T-helper 17 cell (primary cell): ENCODE measurements at places on chromosomes 11 and 22.

DNA sequence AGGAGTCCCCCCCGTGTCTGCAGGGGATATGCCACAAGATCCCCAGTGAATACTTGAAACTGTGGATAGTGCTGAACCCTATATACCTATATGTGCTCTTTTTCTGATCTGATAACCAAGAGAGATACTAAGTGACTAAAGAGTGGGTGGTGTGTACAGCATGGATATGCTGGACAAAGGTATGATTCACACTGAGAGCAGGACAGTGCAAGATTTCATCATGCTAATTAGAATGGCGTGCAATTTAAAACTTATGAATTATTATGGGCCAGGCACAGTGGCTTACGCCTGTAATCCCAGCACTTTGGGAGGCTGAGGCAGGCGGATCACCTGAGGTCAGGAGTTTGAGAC, 90.2 kb upstream of the ALKBH3 start:
- DNase-seq, result no peak

GRCh38 chr22:44359496-44360110, 46.9 kb upstream of the SHISAL1 start:
- no peak for DNase-seq

GRCh38 chr11:102437727-102438126, 14.8 kb downstream of the TMEM123 start:
- no peak for DNase-seq

DNA sequence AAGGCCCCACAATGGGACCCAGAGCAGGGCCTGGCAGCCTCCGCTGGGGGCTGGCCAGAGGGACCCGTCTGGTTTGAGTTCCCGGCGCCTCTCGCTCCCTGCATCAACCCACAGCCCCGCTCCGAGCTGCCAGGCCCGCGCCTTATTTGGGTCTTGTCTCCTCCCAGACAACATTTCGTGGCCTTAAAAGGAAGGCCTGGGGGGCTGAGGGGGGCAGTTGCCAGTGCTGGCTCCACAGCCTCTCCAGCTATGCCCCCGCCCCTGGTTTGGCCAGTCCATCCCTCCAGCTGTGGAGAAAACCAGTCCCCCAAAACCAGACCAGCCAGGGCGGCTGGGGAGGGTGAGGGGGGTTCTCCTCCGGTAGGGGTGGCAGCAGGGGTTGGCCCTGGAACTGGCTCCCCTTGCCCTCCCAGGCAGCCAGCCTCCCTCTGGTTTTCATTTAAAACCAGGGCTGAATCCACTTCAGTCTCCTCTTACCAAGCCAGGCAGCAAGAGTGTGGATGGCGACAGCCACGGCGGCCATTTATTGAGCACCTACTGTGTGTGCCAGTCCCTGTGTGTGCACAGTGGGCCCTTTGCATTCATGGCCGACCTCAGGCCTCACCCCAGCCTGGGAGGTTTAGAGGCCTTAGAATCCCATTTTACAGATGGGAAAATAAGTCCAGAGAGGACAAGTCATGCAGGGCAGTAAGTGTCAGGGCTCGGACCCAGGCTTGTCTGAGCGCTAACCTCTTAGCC, 18.6 kb downstream of the EMID1 start:
- DNase-seq, result no peak

GRCh38 chr22:39215426-39216142, 29.2 kb downstream of the PDGFB start:
- no peak for DNase-seq

DNA sequence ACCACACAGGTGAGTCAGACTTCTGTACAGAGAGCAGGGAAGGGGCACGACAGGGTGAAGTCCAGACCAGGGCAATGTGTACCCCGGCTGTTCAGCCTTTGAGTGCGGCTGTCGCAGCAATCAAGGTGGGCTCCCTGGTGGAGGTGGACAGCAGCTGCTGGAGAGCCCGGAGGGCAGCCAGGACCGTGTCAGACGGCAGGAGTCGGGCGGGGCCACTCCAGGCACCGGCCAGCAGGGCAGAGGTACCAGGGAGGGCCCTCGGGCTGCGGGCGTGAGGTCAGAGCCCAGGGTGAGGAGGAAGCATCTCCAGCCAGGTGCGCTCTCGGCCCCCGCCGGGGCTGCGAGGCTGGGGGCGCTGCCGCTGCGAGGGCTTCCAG, 802 bp upstream of the PIM3 start:
- no peak for DNase-seq

DNA sequence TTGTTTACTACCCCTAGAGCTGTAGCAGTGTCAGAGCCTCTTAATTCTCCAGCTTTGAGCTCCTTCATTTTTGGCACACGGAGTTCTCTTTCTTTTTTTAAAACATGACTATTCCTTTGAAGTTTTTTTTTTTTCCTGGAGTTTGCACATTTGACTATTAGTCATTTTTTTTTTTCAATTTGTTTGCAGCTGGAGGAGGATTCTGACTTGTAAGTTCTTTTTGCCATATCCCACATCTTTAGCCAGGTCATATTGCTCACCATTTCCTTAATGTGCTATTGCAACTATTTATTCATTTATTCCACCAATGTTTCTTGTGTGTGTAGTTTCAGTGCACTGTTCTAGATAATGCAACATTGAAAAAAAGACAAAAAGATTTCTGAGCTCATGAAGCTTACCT, 166.3 kb upstream of the ARHGAP20 start:
- DNase-seq, result no peak

DNA sequence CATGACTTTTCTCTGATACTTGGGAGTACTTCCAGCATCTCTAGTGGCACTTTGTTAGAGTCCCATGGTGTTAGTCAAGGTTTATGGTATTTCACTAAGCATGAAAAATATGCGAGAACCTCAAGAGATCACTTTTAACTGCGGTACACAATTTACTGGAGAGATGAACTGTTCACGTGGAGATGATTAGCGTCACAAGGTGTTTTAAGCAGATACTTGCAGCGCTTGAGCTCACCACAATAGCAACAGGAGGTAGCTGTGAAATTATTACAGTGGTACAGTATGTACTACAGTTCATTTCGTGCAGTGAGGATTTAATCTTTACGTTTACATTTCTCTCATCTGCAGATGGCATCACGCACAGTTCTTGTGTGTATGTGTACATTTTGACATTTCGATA, 4.5 kb downstream of the PARVA start:
- no peak for DNase-seq

- DNase-seq, result no peak
These were observed 236.3 kb downstream of the KIRREL3 start for GRCh38 chr11:126764231-126764630.

GRCh38 chr11:94730153-94730552, 38.0 kb upstream of the AMOTL1 start:
- no peak for DNase-seq

DNA sequence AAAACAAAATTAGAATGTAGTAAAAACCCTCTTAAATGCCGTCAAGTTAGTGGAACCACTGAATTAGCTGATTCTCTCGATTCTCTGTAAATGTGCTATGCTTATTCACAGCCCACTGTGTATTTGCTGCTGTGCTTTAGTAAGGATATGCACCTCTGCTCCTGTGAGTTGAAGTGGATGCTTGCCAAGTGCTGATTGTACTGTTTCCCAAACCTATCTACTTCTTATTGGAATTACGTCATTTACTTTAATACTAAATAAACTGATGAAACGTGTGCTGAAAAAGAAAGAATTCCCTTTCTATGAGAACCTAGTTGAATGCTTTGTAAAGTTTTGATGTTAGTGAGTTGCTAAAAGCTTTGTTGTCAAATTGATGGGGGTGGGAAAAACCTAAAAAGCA, 158.4 kb downstream of the LRRC4C start:
- no peak for DNase-seq

- no peak for DNase-seq
These were observed 309.2 kb downstream of the FAT3 start for GRCh38 chr11:92533657-92534335.

DNA sequence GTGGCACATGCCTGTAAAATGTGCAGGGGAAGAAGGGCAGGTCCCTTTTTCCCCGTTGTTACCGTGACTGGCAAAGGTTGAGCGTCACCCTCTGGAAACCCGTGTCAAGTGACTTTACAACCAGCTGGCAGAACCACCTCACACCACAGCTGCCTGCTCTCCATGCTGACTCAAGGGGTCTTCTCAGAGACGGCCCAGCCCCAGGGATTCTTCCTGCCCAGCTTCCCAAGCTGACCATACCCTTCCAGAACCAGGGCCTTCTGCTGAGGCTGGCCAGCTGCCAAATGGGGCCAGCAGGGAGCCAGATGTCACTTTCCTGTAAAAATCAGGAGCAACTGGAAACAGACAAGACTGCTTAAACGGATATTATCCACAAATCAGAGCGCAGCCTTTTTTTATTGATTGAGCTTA, 6.3 kb downstream of the PC start:
- no peak for DNase-seq

DNA sequence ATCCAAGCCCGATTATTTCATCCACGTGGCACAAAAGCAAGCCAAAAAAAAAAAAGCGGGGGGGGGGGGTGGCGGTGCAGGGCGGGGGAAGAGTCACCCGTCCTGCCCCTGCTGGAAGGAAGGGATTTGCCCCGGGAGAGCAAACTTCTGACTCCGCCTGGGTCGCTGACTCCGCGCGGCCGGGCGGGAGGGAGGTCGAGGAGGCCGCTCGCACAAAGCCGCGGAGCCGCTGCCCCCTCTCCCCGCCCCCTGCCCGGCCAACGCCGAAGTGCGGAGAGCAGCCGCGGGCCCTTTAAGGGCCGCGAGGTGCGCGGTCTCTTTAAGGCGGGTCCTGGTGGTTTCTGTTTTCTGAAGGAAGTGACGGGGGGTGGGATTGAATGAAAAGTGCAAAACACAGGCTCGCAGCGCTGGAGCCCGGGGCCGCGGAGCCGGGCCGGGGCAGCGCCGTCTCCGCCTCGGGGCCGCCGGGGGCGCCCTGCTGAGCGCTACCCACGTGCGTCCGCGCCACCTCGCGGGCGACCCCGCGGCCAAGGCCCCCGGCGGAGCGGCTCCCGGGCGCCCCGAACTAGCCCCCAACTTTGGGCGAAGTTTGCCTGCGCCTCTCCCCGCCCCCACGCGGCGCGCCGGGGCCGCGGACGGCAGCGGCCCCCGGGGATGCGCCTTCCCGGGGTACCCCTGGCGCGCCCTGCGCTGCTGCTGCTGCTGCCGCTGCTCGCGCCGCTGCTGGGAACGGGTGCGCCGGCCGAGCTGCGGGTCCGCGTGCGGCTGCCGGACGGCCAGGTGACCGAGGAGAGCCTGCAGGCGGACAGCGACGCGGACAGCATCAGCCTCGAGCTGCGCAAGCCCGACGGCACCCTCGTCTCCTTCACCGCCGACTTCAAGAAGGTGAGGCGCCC, at the start of gene OAF:
OAF (plus strand) TSS at position 407 of the 896 bp plus-strand sequence; CDS start at position 655, 248 bp downstream.
- DNase-seq, result peak; percentile 11

DNA sequence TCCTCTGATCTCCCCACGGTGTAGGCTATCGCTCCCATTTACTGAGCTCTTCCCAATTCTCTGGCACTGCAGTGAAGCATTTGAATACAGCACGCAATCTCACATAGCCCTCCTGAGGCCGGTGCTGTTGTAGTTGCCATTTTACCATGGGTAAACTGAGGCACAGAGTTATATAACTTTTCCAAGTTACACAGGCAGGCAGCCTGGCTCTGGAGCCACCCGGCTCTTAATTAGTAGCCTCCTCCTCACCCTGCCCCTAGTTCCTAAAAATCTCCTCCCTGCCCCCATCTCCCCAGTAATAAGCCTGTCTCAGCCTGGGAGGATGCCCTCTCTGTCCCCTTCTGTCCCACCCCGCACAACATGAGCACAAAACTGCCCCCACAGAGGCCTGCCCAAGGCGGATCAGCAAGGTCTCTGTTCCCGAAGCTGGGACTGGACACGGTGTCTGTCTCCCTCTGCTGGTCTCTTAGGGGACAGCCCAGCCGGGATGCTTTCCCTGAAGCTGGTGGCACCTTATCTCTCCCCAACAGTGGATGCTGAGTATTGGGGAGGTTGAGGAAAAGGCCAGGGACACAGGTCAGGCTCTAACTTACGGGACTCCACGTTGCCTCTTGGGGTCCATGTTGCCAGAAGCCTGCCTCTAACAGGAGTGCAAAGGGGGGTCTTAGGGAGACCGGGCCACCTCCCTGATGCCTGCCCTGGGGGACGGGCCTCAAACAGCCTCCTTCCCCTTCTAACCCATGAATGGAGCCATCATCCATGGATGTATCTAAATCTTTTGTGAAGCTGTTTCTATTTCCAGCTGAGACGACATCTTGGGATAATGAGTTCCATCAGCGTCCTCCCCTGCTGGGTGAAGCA, 9.1 kb upstream of the CLCF1 start:
- peak; percentile 71 for DNase-seq

DNA sequence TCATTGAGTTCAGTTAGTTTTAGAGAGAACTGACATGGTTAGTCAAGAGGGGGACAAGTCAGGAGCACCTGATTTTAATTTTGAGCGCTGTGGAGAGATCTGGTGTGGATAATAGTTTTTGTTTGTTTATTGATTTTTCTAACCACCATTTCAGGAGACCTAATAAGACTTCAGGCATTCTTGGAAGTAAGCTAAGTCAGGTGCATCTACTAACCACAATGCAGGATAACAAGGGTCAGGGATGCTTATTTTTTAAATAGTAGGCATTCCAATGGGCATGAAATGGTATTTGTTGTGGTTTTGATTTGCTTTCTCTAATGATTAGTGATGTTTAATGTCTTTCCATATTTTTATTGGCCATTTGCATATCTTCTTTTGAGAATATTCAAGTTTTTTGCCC, 212.1 kb downstream of the NAV2 start:
- no peak for DNase-seq

DNA sequence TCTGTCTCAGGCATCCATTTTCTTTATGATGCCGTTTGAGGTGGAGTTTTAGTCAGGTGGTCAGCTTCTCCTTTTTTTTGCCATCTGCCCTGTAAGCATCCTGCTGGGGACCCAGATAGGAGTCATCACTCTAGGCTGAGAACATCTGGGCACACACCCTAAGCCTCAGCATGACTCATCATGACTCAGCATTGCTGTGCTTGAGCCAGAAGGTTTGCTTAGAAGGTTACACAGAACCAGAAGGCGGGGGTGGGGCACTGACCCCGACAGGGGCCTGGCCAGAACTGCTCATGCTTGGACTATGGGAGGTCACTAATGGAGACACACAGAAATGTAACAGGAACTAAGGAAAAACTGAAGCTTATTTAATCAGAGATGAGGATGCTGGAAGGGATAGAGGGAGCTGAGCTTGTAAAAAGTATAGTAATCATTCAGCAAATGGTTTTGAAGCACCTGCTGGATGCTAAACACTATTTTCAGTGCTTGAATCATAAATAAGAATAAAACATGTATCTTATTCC, 10.9 kb upstream of the HBE1 start:
- DNase-seq, result no peak

GRCh38 chr11:96464700-96465307, 75.0 kb downstream of the JRKL start:
- DNase-seq, result no peak

- no peak for DNase-seq
These were observed 30.9 kb upstream of the THY1 start for GRCh38 chr11:119453881-119454280.

DNA sequence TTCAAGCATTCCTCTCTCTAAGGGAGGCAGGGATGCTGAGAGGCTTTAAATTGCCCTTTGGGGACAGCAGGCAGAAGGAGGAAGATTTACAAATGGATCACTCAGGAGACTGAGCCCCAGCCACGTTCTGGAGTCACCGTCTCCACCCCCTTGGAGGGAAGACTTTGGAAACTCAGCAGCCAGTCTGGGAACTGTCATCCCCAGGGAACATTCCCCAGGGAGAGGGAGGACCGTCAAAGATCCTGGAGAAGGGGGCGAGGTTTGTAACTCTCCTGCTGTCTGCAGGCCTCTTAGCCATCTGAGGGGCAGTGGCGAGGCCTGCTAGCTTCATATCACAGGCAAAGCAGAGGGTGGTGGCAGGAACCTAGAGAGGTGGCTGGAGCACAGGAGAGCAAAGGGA, 56.1 kb upstream of the SLC22A12 start:
- DNase-seq, result no peak

- peak; percentile 32 for DNase-seq
These were observed 2.0 kb downstream of the SIPA1 start for GRCh38 chr11:65639623-65640482.

GRCh38 chr11:48051217-48051830, 71.0 kb downstream of the PTPRJ start:
- DNase-seq, result no peak
